ENCODE measurements at places on chromosomes 11 and 22.

DNA sequence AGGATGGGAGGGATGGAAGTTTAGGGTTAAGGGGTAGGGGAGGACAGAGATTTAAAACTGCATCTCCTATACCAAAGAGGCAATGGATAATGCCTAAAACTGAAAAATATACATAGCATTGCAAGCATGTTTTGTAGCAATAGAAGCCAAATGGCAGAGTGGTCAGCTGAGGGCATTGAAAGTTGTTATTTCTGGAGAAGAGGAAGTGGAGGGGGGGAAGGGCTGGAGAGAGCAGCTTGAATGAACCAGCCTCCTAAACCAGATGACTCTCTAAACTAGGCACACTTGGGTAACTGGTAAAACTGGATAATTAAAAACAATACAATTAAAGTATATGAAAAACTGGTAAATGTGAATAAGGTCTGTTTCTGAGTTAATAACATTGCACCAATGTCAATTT is 70.3 kb upstream of the TP53I11 start:
- no peak for DNase-seq

GRCh38 chr22:33605666-33606065 is 314.6 kb downstream of the LARGE1 start:
- DNase-seq, result no peak

DNA sequence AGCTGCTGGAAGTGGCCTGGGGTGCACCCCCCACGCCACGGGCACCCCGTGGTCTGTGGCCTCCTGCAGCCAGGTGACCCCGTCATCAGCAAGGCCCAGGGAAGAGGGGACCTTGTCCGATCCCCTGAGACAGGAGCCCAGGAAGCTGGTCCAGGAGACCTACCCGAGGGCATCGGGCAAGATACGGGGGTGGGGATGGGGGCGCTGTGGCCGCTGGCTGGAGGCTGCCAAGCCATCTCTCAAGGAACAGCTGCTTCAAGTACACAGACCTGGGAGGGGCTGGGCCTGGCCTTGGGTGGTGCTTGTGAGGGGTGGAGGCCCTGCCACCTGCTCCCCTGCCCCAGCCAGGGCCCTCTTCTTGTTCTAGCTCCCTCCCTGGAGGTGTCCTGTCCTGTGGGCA is 1272.1 kb downstream of the BRD1 start:
- no peak for DNase-seq

DNA sequence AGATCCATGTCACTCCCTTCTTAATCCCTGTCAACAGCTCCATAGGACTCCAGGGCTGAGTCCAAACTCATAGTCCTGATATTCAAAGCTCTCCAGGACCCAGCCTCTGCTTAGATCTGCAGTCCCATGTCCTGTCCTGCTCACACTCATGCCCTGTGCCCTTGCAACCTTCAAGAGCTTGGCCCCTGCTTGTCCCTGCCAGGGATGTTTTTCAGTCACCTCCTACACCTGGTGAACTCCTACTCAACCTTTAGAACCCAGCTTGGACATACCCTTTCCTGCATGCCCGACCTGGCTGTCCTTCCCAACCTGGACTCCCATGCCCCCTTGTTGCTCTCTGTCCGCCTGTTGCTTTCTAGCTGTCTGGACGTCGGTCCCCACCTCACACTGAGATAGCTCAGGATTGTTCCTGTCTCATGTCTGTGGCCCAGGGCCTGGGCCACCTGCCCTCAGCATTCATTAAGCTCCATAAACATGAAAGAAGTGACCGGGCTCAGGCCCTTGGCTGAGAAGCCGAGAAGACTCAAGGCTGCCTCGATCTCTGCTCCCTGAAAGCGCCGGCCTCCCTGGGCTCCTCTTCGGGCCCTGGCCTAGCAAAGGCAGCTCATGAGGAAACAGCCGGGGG is 48.8 kb upstream of the RTL6 start:
- no peak for DNase-seq

- no peak for DNase-seq
Observed at GRCh38 chr11:14041040-14041439, 78.5 kb downstream of the SPON1 start.

- DNase-seq, result no peak
Observed at GRCh38 chr11:92854952-92855351, 114.5 kb upstream of the MTNR1B start.

- DNase-seq, result no peak
Observed at GRCh38 chr22:26522012-26522411, 9.7 kb upstream of the TFIP11 start.

- DNase-seq, result no peak
Observed at GRCh38 chr11:13104619-13105236, 95.6 kb downstream of the RASSF10 start.

GRCh38 chr11:27653990-27654758 is 46.1 kb downstream of the BDNF start:
- no peak for DNase-seq

DNA sequence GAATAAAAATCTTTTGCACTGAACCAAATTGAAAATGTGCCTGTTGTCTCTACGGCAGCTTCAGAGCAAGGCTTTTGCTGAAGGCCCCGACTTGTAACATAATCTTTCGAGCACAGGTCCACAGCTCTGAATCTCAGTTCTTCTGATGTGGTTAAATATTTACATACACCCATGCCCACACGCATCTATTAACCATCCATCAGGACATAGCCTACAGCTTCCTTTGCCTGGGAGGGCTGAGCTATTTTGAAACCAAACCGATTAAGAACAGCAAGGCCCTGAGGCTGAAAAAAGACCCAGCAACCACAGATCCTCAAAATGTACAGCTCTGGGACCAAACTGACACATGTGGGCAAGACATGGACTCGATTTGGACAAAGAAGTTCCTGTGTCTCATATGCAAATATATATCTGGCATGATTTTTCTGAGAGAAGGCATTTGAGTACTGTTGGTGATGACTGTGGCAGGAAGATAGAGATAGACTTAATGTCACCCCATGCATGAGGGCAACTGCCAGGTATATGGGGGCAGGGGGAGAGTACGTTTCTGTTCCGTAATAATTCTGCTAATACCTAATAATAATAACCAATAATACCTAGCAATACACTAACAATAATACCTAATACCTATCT is 322.7 kb upstream of the PLET1 start:
- no peak for DNase-seq

- DNase-seq, result no peak
Observed at GRCh38 chr22:31235081-31235480, 23.0 kb downstream of the LIMK2 start.

DNA sequence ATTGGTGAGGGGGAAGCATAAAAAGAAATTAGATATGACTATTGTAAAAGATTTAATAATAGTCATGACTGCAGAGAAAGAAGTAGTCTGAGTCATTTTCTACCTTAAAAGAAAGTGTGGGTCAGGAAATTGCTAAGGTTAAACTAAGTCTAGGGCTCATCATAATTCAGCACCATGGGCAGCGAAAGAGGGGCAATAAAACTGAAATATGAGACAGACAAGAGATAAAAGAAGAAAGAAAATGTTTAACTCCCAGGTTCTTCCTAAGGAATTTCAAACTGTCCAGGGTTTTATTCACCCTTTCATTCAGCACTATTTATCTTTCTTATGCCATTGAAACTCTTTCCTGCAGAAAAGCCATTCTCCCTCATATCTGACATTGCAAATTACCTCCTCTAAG is 114.4 kb upstream of the API5 start:
- DNase-seq, result no peak

GRCh38 chr11:70762810-70763209 is 364.5 kb downstream of the CTTN start:
- no peak for DNase-seq
